Activated T-cell treated with anti-CD3 and anti-CD28 coated beads for 1 hour (primary cell): ENCODE measurements at places on chromosomes 13 and 19.

GRCh38 chr13:28424541-28424940 lies 70.4 kb downstream of the FLT1 start:
- no peak for DNase-seq

- no peak for DNase-seq
Observed at GRCh38 chr19:29884466-29884865, 57.6 kb upstream of the URI1 start.

DNA sequence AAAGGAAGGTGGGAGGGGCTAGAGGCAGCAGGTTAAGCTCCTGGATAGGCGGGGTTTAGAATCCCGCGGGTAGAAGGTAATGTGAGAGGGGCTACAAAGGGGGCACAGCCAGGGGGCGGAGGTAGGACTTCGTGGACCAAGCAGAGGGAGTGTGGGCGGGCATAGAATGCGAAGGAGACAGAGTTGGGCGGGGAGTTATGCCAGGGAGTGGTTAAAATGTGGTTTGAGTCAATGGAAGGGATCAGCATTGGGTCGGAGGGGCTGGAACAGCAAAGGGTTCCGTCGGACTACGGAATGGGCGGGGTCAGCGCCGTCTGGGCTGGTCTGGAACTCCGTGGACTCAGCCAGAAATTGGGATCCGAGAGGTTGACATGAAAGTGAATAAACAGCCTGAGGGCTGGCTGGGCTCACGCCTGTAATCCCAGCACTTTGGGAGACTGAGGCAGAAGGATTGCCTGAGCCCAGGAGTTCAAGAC lies 3.0 kb downstream of the LTBP4 start:
- DNase-seq, result no peak

DNA sequence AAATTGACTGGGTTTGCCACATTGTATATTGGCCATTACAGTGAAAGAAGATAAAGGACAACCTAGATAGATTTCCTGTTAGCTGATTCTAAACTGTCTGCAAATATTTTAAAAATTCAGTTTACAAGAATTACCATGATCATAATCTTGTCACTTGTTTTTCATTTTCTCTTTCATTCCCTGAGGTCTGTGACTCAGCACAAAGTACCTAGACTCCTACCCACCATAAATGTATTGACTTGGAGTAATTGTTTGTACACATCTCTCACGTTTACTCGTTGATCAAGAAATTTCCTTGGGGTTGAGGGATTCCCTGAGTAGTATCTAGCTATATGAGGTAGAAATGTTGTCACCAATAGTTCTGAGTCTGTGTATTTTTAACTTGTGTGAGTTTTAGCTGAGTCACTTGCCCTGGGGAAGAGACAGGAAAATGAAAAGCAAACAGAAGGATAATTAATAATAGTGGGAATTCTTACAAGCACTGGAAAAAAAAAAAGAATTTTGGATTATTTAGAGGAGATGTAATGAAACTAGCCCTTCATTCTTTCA lies 299.2 kb upstream of the DACH1 start:
- no peak for DNase-seq

GRCh38 chr13:79466872-79467271 lies 14.1 kb upstream of the NDFIP2 start:
- no peak for DNase-seq

- no peak for DNase-seq
Observed at GRCh38 chr13:73731564-73731963, 402.6 kb downstream of the KLF12 start.

GRCh38 chr19:34918190-34918589 lies 8.5 kb upstream of the ZNF30 start:
- DNase-seq, result no peak

DNA sequence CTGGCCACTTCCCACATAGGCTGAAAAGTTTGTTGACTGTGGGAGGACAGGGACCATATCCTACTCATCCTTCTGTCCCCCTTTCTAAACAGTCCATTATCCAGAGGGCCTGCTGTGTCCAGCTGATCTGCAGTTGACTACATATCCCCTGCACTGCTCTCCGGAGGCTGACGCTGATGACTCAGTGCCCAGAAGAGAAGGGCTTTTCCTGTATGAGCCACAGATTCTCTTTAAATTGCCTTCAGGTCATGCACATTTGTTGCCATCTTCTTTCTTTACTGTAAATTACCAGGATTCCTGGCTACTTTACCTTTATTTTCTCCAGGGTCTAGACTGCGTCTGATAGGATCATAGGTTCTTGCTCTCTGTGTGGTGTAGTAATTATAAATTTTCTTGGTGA lies 125.2 kb downstream of the LACC1 start:
- no peak for DNase-seq

DNA sequence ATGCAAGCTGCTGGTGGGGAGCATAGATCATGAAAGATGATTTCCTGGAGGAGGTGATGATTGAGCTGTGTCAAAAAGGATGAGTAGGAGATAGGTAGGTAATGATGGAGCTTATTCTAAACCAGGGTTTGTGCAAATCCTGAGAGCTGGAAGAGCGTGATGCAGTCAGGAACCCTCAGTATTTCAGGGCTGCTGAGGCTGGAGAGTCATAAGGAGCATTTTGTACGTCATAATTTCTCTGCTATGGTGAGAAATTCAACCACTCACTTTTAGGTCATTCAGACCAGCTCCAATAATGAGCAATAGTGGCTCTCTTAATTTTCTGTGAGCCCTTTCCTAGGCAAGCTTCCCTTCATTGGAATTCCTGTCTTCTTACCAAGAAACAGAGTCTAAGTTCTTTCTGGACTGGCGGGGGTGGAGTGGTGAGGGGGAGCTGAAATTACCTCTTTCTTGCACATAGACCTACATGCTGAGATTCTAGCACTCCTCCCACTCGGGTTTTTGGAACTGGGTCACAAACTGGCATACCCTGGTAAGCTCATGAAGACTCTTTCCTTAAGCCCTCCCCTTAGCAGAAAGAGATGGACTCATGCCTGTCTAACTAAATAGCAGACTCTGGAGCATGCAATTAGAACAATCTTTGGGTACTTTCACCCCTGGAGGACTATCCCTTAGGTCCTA lies 62.2 kb upstream of the MYCBP2 start:
- no peak for DNase-seq

DNA sequence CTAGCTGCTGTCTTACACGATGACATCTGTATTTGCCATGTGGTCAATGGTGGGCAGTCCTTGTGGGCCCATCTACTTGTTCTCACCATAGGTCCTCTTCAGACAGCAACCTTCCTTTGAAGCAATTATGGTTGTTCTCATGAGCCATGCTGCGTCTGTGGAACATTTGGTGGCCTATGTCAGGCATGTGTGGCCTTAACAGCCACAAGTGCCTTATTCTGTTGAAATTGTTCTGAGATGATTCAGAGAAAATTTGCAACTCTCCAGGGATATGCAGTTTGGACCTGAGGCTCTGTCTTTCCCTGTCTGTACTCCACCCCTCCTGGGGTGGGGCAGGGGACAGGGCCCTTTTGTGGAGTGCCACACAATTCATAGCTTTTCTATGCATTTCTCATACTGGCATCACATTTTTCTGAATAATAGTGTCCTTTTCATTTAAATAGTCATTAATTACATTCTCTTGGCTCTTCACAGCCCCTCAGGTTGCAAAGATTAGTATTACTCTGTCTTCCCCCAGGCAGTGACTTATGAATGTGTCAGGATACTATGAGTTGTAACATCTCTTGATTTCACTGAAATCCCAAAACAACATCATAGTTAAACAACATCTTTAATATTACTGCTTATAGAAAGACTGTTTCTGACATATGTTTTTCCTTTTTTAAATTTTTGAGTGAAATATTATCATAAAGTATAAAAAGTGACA lies 102.1 kb downstream of the ITGBL1 start:
- no peak for DNase-seq

GRCh38 chr13:97422118-97423054 lies 11.6 kb upstream of the RAP2A start:
- DNase-seq, result no peak

GRCh38 chr19:40605216-40605971 lies 4.2 kb downstream of the LTBP4 start:
- peak; percentile 67 for DNase-seq

- DNase-seq, result no peak
Observed at GRCh38 chr19:1749373-1750342, 3.6 kb upstream of the ONECUT3 start.

- DNase-seq, result no peak
Observed at GRCh38 chr13:67803118-67803517, 573.0 kb upstream of the PCDH9 start.

DNA sequence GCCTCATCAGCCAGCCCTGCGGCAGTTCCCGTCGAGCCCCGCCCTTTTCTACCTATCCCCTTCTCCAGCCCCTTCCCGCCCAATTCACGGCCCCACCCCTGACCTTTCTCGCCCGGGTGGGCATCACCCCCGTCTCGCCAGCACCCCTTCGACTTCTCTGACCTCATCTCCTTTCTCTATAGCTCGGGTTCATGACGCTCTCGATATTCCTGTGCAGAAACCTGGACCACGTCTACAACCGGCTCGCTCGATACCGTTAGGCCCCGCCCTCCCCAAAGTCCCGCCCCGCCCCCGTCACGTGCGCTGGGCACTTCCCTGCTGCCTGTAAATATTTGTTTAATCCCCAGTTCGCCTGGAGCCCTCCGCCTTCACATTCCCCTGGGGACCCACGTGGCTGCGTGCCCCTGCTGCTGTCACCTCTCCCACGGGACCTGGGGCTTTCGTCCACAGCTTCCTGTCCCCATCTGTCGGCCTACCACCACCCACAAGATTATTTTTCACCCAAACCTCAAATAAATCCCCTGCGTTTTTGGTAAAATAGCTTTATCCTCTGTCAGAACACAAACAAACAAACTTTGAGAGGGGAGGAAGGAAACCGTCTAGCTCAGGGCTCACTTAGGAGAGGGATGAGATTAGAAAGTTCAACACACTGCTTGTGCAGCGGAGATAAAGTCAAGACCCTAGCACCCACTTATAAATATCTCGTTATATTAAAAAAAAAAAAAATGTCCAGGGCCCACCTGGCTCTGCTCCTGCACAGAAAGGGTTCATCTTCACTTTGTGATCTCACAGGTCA lies 5.1 kb downstream of the CD37 start:
- no peak for DNase-seq

DNA sequence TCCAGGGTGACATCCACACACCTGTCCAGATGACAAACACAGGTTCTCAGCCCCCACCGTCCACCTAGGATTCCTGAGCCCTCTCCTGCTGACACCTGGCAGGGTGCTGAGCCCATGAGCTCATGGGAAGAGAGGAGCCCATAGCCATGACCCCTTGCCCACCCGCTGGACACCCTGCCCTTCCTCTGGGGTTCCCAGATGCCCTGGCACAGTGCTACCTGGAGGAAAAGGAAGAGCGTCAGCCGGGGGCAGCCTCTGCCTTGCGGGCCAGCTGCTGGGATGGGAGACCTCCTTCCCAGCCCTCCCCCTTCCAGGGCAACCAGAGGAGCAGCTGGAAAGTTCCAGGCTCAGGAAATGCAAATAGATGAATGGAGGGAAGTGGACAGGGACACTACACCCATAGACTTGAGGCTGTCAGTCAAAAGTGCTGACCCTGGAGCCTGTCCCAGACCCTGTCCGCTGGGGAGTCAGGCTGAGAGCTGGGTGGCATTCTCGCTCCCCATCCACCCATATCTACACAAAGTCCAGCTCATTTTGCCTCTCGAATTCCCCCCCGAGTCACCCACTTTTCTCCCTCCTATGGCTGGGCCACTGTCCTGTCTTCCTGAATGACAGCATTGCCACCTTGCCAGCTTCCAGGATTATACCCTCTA lies 12.3 kb upstream of the ARHGEF18 start:
- DNase-seq, result no peak
